ENCODE measurements at places on chromosomes 12 and 14. TPM values are rescaled to one million over a fixed set of nuclear protein-coding genes. Genes with fewer than 3 reads are reported as not detected.
A peak's percentile ranks its signal among the peaks of the same experiment; 100 is the strongest.

The PLCZ1 gene
- total RNA-seq: not detected

The SIX1 gene
- total RNA-seq: not detected

The CPNE6 gene
- total RNA-seq: not detected

The NUAK1 gene
- 0.65 TPM for total RNA-seq

The ALDH2 gene
- total RNA-seq: 0.43 TPM

The C12orf60 gene
- 0.14 TPM for total RNA-seq

The GDF11 gene
- total RNA-seq: 4.6 TPM

The TBC1D30 gene
- 0.28 TPM for total RNA-seq

The NUDT14 gene
- total RNA-seq: 6.2 TPM

The PAWR gene
- 0.58 TPM for total RNA-seq

The VASH1 gene
- total RNA-seq: 3.0 TPM

- no peak for DNase-seq
These were observed 317.6 kb upstream of the FKBP4 start for GRCh38 chr12:2477009-2477766.

DNA sequence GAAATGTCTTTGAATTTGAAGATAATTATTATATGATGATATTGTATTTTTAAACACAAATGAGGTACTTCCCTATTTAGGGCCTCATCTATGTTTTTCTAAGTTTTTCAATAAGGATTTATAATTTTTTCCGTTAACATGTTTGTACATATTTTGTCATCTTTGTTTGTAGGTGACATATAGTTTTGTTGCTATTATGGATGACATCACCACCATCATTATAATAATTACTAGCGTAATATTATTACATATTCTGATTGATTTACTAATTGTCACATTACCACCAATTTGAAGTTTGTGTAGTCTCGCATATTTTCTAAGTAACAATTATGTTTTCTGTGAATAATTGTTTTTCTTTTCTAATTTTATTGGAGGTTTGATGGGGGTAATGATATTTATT is 147.2 kb upstream of the DAAM1 start:
- no peak for DNase-seq

DNA sequence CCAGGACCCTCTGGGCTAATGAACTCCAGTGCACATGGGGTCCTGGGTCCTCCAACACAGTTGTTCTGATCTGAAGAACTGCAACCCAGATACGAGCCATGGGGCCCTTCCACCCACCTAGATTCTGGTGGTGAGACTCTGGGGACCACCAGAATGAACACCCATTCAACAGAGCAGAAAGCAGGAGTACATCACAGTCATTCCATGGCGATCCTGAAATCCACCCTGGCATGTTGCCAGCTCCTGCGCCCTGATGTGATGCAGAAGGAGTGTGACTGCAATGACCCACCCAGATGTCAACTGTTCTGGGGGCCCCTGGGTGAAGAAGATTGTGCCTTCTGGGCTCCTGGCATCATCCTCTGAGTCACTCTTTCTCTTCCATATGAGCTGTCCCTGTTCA is 211.6 kb downstream of the KIF26A start:
- no peak for DNase-seq

- no peak for DNase-seq
These were observed 337.4 kb upstream of the FKBP4 start for GRCh38 chr12:2457215-2457932.

GRCh38 chr14:64688811-64689281 is 15.4 kb upstream of the PLEKHG3 start:
- DNase-seq: peak; percentile 34

- DNase-seq: no peak
These were observed 54.2 kb downstream of the SUSD6 start for GRCh38 chr14:69665631-69666030.

DNA sequence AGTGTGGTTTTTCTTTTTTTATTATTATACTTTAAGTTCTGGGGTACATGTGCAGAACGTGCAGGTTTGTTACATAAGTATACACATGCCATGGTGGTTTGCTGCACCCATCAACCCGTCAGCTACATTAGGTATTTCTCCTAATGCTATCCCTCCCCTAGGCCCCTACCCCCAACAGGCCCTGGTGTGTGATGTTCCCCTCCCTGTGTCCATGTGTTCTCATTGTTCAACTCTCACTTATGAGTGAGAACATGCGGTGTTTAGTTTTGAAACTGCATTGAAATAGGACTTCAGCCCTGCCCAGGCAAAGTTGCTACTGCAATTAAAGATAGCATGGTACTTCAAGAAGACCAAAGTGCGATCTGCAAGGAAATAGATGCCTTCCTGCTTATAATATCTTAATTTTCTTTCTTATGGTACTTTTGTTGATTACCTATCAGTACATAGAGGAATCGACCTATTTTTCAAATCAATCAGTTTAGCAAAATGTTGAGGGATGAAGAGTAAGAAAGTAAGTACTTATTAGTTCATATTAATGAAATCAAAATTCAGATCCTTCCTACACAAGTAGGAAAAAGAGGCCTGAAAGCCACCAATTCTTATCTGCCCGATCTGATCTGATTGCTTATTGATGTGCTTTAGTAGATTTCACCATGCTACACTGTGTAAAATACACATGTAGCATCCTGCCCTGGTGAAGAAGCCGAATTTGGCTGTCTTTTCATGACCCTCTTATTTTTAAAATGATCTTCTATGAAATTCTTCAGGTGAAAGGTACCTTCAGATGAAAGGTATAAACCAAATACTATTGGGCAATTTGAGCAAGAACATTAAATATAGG is 1.6 kb downstream of the LTA4H start:
- DNase-seq: no peak

GRCh38 chr14:73125169-73125588 is 11.1 kb upstream of the PSEN1 start:
- DNase-seq: no peak

- peak; percentile 24 for DNase-seq
These were observed 23.6 kb downstream of the VASH1 start for GRCh38 chr14:76784881-76785280.

GRCh38 chr12:93197067-93197593 is 180.6 kb upstream of the NUDT4 start:
- DNase-seq: no peak

- DNase-seq: no peak
These were observed 1.0 kb downstream of the NUP37 start for GRCh38 chr12:102118874-102119273.

DNA sequence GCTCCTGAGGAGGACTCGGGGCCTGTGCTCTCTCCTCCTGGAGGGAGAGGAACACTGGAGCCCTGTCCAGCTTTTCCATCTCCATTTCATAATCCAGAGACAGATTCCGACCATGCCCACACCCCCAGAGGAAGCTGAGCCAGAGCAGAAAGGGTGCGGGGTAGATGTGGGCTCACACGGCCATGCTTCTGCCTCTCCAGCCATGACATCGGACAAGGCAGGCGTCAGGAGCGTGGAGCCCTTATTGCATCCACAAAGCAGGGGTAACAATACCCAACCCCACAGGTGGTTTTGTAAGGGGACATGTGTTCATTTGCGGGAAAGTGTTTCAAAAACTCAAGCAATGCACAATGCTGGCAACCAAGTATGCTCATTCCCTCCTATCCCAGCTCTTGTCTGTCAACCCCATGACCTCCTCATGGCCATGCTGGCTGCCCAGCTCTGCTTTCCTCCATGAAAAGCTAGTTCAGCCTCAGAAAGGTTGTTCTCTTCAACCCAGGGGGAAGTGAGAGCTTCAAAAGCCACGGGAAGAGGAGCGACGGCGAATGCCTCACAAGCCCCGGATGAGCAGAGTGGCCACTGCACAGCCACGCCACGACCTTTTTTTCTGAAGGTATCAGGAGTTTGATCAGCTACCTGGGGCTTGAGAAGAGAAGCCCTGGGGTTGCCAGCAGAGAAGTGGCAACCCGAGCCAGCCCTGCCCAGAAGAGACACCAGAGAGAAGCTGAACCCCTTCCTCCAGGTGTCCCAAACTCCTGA is 161.7 kb downstream of the DPF3 start:
- DNase-seq: no peak

DNA sequence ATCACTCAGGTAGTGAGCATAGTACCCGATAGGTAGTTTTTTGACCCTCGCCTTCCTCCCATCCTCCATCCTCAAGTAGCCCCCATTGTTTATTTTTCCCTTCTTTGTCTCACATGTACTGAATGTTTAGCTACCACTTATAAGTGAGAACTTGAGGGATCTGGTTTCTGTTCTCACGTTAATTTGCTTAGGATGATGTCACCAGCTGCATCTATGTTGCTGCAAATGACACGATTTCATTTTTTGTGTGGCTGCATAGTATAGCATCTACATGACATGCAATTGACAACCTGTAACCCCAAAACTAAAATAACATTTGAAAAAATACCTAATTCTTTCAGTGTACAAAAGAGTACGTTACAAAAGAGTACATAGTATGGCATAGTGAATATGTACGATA is 254.0 kb upstream of the NOVA1 start:
- no peak for DNase-seq

GRCh38 chr14:105089746-105090492 is 24.7 kb upstream of the GPR132 start:
- no peak for DNase-seq

- no peak for DNase-seq
These were observed 354.0 kb upstream of the KITLG start for GRCh38 chr12:88934163-88934747.

- no peak for DNase-seq
These were observed 13.0 kb downstream of the SLC25A3 start for GRCh38 chr12:98606359-98606988.

DNA sequence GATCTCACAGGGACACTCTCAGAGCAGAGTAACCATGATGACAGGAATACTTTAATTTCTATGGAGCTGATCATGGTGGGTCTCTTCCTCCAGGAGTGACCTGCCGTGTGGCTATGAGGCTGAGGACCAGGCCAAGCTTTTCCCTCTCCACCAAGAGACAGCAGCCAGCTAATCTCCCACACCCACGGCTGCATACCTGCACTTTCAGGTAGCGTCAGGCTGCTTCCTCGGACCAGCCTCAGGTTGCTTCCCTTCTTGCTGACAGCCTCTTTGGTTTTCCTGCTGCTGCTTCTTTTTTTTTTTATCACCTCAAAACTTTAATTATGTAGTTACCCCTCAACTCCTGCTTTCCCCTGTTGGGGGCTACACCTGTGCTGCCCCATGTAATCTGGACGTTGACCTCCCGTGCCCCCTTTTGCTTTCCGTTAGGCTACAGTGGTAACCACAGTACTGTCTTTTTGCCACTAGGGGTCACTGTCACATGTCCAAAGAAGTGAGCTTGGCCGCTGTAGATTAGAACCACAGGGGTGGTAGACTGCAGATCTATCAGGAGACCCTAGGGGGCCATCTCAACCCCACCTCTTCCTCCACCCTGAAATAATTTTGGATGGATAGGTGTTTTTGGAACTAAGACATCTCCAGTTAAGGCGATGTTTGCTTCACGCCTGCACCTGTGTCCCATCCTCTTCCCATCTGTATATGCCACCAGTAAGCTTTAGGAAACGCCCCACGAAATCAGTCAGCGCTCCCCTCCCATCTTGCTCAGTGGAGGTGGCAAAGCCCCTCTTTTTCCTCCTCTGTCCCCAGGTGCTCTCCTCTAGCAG is 7.8 kb upstream of the PIP4K2C start:
- DNase-seq: peak; percentile 30

- DNase-seq: no peak
These were observed 23.2 kb downstream of the PLXNC1 start for GRCh38 chr12:94171595-94171930.

DNA sequence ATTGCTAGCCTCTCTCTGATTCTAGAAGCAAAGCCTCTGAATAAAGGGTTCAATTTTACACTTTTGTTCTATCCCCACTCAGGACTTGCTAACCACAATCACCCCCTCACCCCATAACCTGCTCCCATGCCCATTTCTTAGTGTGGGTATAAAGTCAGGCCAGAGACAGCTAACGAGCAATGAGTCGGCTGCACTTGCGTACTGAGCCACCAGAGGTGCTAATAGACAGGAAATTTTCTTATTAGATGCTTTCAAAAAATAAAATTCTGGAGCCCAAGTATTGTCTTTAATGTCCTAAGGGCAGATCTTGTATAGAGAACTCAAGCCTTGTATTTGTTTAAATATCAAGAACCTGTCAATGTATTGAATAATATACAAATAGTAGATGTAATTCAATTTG is 256.9 kb downstream of the SYT1 start:
- no peak for DNase-seq

DNA sequence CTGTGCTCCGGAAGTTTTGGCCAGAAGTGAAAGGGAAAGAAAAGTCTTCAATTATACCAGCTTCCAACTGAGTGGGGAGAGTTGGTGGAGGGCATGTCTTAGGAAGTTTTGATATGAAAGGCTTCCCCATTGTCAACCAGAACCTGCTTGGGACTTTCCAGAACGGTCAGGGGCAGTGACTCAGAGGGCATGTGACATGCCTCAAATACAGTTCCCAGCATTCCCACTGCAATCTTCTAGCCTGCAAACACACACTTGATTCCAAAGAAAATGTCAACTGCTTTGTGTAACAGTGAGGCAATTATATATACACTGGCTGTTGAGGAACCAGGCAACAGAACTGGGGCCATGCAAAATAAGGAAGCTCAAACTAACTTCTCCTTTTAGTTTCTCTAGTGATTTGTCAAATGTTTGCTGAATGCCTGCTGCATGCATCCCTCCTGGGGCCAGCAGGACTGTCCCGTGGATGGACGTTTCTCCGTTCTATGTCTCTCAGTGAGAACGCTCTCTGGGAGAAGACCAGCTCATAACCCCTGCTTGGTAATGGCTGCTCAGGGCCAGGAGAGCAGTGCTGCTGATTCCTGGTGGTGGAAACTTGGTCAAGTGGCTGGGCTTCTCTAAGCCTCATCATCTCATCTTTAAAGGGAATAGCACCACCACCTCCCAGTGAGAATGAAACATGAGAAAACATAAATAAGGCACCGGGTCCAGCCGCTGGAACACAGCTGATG is 18.3 kb downstream of the SLC25A47 start:
- peak; percentile 41 for DNase-seq

DNA sequence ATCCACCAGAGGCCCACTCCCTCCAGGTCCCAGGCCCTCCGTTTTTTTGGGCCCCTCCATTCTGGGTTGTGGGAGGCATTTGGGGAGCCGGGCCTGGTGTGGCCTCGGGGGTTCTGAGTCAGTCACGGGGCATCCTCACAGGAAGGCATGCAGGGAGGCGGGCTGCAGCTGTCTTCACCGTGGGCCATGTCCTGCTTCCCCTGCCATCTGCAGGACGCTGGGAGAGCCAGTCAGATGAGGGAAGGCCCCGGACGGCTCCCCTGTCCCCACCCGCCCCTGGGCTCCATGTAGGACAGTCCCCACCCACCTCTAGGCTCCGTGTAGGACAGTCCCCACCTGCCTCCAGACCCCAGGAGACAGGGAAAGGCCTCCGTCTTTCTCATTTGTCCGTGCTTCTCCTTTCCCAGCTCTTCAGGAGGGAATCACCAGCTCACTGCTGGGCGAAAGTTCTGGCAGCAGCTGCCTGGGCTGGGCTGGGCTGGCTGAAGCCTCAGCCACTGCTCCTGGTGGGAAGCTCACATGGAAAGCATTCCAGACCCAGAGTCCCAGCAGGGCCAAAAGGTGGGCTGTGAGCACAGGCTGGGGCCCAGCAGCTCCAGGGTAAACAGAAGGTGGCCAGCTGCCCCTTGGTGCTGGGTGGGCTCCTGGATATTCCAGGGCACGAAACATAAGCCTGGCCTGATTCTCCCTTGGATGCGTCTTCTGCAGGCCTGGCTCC is 217.8 kb downstream of the KIF26A start:
- no peak for DNase-seq
